ENCODE measurements at places on chromosomes 5 and 9. TPM values are rescaled to one million over a fixed set of nuclear protein-coding genes. Genes with fewer than 3 reads are reported as not detected.

DNA sequence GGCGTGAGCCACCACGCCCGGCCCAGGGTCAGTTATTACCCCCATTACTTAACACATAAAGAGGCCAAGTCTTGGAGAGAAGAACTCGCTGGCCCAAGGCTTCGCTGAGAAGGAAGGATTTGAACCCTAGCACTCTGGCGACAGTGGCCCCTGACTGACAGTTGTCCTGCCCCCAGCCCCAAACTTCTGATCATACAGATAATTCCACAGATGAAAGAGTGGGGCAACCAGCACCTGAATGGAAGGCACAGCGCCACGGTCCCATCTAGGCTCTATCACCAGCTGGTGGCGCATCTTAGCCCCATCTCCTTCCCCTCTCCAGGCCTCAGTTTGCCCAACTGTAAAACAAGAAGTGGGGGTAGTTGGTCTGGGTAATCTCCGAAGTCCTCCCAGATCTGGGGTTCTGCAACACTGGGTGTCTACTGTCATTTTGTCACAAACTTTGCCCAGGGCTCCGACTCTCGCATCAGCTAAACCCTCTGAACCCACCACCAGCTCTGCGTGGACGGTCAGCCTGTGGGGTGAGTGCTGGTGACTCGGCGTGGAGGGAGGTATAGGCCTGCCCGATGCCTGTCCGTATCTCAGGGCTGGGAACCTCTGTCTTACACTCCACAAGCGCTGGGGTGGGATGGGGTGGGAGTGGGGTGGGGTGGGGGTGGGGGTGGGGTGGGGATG, 209.3 kb downstream of the C9orf50 start:
- DNase-seq = no peak

The PCDHGC3 gene
- 122 TPM for polyA plus RNA-seq

The DMRTA1 gene
- 0.20 TPM for polyA plus RNA-seq

GRCh38 chr5:28234356-28234968, 1196.1 kb upstream of the CDH9 start:
- no peak for DNase-seq

DNA sequence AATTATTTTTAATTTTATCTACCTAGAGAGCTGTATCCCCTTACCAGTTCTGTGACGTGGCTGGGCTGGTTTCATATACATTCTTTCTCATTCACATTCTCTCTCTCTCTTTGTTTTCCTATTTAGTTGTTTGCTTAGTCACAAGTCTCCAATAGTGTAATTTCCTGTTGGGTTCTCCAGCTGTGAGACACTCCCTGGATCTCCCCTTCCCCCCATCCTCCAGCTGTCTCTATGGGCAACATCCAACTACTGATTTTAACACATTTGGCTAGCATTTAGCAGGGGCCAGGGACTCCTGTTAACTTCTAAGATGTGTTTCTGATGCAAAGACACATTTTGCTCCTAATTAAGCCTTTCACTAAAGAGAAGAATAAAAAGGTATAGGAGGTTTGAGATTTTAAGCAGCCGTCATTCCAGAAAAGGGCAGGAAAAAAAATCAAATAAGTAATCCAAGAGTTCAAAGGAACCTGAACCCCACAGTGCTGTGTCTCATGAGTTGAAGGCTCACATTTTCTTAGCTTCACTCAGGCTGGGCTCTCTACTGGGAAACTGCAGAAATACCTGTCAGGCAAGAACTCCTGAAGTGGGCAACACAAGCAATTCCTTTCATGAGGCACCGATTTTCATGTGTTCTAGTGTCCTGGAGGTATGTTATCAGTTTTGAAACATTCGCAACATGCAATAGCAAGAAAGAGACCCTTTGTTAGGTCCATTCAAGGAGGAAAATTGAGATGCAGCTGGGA, 198.7 kb upstream of the C9orf72 start:
- peak; percentile 67 for DNase-seq

DNA sequence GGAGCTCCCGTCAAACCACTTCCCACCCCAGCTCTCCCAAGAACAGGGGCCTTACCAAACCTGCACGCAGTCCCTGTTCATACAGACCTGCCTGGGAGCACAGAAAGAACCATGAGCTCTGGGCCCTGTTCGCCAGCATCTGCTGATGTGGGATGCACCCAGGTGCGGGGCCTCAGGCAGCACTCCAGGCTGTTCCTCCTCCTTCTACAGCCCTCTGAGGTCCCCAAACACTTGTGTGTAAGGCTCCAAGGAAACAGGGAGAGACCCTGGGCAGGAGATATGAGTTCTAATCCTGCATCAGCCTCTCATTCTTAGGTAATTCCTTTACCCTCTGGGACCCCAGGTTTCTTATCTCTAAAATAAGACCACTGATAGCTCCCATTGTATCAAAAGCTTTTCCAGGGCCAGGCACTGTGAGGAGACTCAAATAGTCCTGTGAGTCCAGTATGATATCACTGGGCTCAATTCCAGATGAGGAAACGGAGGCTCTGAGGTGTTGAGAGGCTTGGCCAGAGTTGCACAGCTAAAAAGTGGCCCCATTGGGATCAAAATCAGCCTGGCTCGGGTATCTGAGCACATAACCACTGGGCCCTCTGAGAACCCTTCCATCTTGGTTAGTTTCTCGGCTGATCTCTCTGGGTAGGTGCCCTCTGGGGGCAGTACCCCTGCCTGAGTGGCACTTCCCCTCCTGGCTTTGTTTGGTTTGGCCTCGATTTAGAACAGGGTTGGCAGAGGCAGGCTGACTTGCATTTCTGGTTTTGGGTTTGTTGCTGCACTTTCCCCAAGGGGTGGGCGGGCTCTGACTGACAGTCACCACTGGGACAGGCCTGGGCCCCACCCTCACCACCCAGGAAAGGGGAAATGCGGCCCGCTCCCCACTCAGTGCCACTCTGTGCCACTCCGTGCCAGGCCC, 116.8 kb downstream of the RGS3 start:
- no peak for DNase-seq

The WASHC1 gene
- polyA plus RNA-seq = 9.3 TPM

The PTTG1 gene
- polyA plus RNA-seq = 34.5 TPM

- no peak for DNase-seq
Observed at GRCh38 chr5:143215690-143216089, 187.8 kb downstream of the NR3C1 start.

The DBH gene
- 0.96 TPM for polyA plus RNA-seq

- DNase-seq = no peak
Observed at GRCh38 chr5:65555287-65555686, 7.7 kb downstream of the CENPK start.

The RLN2 gene
- polyA plus RNA-seq = 1.9 TPM

The SLC36A2 gene
- 0.13 TPM for polyA plus RNA-seq

The TAF11L7 gene
- polyA plus RNA-seq = not detected

The DRD1 gene
- polyA plus RNA-seq = 0.69 TPM

DNA sequence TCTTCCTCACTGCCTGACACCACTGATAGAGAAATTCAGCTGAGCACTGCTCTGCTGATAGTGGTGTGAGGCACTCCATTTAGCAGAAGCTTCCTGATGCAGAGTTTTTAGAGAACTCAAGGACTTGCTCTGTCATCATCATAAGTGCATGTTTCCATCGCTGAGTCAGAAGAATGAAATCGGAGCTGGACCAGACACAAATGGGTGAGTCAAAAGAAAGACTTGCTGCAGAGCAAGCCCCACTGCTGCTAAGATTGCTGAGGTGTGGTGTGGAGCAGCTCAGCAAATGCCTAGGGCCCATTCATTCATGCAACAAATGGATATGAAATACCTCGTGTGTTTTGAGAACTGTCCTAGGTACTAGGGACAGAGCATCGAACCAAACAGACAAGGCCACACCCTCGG, 410.2 kb upstream of the SLC30A5 start:
- no peak for DNase-seq

- DNase-seq = no peak
Observed at GRCh38 chr5:91168859-91169258, 214.3 kb downstream of the ARRDC3 start.

DNA sequence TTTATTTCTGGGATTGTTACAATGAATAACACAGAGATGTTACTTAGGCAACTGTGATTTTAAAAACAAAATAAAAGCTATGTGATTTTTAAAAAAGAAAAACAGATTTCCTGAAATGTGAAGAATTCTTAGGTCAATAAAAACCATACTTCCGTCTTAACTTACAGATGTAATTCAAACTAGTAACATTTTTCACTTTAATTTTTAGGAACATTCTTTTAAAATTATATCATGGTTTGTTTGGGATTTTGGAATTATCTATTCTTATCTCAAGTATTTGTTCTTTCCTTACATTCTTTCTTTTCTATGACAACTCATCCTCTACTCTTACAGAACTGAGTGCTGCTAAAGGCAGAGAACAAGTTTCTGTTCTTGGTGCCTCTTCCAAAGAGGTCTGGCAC, 159.5 kb downstream of the RAPGEF6 start:
- peak; percentile 10 for DNase-seq

DNA sequence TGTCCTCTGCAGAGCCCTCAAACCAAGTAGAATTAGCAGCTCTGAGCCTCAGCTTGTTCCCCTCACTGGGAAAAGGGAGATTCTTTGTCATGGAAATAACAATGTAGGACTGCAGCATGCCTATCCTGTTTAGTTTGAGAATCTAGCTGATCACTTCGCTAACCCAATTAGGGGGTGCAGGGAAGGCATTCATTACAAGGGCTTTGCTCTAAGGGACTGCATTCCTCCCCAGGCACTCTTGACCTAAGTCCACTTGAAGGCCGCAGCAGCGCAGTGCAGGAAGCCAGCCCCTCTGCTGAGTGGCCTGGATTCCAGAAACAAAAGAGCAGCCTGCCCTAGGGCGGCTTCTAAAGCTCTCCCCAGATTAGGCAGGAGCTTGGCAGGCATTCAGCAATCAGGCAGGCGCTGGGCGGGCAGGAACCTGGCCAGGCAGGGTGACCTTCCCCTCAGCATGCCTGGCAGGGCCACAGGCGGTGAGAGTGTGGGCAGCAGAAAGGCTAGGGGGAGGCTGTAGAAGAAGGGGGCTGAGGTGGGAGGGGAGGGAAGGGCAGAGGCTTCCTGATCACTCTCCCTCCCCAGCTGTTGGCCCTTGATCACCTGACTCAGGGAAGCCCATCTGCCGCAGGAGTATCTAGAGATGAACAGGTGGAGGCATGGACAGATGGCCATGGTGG, 24.8 kb downstream of the CCNJL start:
- peak; percentile 36 for DNase-seq

The ZDHHC21 gene
- polyA plus RNA-seq = 17.2 TPM

The PCAT7 gene
- polyA plus RNA-seq = 1.4 TPM

The CCDC187 gene
- 0.03 TPM for polyA plus RNA-seq

All from muscle of back (tissue), 13 donors.